Activated T-helper 1 cell treated with anti-CD3 and anti-CD28 coated beads, Interleukin-12 subunit alpha, Interleukin-12 subunit beta, Interleukin-2, Interleukin-4 antibody, amounts not matched to agents 30 ng/mL and 10 ng/mL and 1 ng/mL, durations not matched to agents 14 hours and 24 hours and 36 hours (primary cell): ENCODE measurements at places on chromosomes 5 and 9.

DNA sequence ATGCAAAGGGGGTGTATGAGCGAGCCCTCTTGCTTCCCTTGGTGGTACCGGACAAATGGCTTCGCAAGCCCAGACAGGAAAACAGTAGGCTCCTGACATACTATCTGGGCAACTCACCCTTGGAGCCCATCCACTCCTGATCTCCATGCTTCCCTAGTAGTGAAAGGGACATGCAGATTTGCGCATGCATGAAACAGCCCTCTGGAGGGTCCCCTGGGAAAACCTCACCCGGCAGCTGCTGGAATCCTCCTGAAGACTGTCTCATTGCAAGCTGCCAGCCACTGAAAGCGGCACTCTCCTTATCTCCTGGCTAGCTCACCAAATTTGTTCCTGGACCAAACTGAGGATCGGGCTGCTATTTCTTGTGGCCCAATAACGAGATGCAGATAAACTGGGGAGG lies 10.2 kb downstream of the ZNF169 start:
- no peak for DNase-seq

DNA sequence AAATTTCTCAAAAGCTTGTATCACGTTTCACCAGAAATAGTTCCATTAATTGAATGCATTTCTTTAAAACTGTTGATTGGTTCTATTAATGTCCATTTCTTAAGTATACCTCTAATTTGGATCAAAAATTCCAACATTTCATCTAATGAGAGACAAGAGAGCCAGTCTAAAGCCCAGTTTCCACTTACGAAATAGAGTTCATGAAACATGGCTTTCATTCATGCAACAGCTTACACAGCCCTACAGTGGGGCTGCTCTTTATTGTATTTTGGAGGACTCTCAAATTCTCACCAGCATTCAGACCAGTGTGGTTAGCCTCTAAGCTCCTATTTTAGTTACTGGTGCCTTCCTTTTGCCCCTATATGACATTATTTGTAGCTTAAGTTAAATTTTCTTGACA lies 566.9 kb upstream of the RGMB start:
- no peak for DNase-seq

- DNase-seq, result no peak
Observed at GRCh38 chr9:107375651-107376369, 92.7 kb downstream of the RAD23B start.

DNA sequence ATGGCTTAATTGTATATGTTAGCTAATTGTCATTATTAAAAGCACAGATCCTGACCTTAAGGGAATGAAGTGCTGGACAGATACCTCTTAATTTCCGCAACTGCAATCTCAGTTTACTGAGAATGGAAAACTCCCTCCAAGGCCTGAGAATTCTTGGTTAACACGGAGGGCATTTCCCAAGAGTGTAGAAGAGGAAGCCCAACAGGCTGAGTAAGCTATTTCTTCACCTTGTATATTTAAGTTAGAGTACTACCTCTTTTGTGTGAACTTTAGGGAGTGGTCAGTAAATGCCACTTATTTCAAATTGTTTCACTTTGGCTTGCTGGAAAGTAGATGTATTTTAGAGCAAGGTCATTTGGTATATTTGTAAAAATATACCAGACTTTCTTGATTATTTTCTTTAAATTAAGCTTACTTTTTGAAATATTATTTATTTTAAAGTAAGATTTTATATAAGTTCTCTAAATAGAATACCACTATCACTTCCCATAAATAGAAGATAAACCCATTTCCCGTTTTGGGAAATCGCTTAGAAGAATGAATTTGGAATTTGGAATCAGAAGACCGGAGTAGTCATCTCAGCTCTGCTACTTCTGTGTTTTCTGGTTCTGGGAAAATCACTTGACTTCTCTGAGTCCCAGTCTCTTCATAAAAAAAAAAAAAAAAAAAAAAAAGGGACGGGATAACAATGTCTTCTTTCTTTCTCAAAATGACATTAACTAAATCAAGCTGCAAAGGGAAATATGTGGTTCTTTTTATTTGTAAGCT lies 26.0 kb upstream of the C9orf72 start:
- DNase-seq, result no peak

DNA sequence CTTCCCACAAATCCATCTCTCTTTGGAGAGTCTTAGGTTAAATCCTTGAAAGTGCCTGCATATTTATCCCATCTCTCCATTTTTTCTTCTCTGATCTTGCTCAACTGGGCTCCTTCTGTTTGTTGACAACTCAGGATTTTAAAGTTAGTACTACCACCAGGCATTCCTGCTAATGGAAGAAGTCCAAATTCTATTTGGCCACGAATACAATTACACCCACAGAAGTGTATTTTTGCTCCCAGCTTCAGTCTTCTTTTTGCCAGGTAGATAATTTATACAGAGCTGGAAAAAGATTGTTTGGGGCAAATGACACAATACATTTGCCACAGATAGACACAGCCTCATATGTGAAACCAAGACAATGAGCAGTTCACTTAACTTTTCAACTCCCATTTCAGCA lies 74.8 kb downstream of the CETN3 start:
- no peak for DNase-seq

DNA sequence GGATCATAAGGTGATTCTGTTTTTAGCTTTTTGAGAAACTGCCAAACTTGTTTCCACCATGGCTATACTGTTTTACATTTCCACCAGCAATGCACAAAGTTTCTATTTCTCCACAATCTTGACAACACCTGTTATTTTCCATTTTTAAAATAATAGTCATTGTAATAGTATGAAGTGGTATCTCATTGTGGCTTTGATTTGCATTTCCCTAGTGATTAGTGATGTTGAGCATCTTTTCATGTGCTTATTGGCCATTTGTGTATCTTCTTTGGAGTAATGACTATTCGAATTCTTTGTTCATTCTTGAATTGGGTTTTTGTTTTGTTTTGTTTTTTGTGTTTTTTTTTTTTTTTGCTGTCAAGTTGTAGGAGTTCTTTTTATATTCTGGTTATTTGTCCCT lies 4.9 kb downstream of the GARNL3 start:
- DNase-seq, result no peak

DNA sequence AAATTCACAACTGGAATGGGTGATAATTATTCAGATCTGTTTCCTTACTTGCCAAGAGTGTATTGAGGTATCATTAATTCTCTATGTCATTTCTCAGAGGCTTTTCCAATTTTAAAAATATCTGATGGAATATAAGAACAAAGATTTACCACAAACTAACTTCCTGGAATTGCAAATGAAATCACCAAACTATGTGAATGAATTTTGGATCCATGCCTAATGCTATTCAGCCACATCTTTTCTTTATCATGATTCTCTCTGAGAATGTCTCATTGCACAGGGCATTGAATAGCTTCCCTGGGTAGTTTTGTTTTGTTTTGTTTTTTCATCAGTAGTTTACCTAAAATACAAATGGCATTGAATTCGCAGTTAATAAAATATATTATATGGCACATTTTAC lies 146.9 kb upstream of the FBN2 start:
- no peak for DNase-seq

DNA sequence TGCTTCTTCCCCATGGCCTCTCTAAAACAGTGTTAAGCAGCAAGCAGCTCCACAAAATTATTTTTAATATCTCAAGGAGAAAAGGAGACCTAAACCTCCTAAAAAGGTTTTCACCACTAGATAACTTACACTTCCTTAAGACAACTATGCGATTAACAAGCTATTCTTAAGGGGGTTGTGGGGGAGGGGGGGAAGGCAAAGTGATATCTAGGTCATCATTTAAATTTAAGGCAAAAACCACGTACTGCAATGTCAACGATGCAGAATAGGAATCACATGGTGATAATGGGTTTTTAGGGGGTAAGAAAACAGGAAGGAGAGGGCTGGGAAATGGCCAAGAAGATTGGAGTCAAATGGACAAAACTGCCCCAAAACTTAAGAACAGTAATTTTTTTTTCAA lies 32.6 kb downstream of the CSNK1A1 start:
- no peak for DNase-seq

GRCh38 chr5:133842846-133843611 lies 125.4 kb downstream of the C5orf15 start:
- DNase-seq, result no peak

- DNase-seq, result peak; percentile 72
Observed at GRCh38 chr5:36875790-36876298, 725 bp upstream of the NIPBL start.

- DNase-seq, result no peak
Observed at GRCh38 chr5:53335115-53335514, 145.3 kb upstream of the FST start.

DNA sequence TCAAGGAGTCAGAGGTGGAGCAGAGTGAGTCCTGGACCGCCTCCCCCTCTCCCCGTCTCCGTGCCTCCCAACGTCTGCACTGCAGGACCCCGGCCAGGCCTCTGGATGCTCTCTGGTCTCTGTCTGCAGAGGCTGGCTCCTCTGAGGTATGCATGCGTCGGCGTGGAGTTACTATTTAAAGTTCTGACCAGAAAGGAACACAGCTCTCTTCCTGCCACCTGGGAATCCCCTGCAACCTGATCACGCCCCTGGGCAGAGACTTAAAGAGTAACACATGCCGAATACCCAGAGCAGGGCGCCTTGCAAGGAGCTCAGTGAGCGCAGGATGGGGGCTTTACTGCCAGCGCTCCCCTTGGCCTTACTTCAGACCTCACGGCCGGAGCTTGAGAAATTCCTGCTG lies 16.0 kb downstream of the ANXA6 start:
- peak; percentile 64 for DNase-seq

DNA sequence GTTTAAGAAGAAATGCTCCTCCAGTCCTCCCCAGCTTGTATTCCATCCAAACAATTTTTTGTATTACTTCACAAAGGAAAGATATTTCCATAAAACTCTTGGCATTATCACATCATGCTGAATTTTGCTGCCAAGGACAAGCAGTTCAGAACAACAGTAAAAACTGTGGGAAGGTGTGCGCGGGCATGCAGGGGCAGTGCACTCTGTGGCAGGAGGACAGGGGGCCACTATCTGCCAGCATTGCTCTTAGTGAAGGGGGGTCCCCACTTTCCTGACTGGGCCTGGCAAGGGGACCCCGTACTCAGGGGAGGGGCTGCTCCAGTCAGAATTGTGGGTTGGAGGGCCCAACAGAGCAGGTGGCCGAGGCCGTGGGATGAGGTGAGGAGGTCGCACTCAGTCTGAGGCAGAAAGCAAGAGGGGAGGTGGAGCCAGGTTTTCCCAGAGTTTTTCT lies 32.8 kb downstream of the ANGPTL2 start:
- no peak for DNase-seq

GRCh38 chr5:1960595-1961303 lies 78.0 kb upstream of the IRX4 start:
- DNase-seq, result no peak

DNA sequence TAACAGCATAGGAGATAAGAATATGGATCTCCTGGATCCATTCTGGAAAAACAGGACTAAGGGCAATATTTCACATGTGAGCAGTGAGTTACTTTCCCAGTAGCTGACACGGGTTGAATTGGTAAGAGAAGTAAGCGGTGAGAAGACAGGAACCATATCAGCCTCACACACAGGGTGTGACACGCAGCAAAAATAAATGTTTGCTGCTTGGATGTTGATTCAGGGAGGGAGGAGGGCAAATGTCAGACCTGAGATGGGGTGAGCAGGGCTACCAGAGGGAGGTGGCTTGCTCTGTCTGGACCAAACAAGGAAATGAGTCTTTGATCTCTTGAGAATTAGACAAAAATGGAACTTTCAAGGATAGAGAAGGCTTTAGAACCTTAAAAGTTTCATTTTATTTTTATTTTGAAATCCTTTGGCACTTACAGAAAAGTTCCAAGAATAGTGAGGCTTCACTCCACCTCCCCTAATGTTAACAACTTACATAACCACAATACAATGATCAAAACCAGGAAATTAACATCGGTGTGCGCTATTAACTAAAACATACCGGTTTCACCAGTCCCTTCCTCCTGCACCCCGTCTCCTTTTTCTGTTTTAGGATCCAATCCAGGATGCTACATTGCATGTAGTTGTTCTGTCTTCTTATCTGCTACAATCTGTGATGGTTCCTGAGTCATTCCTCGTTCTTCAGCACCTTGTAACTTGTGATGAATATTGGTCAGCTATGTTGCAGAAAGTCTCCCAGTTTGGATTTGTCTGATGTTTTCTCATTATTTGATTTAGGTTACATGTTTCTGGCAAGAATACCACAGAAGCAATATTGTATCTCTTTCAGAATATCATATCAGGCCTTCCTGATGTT lies 20.5 kb upstream of the ARHGEF28 start:
- DNase-seq, result no peak

- no peak for DNase-seq
Observed at GRCh38 chr9:84283946-84284345, 56.6 kb downstream of the SLC28A3 start.

DNA sequence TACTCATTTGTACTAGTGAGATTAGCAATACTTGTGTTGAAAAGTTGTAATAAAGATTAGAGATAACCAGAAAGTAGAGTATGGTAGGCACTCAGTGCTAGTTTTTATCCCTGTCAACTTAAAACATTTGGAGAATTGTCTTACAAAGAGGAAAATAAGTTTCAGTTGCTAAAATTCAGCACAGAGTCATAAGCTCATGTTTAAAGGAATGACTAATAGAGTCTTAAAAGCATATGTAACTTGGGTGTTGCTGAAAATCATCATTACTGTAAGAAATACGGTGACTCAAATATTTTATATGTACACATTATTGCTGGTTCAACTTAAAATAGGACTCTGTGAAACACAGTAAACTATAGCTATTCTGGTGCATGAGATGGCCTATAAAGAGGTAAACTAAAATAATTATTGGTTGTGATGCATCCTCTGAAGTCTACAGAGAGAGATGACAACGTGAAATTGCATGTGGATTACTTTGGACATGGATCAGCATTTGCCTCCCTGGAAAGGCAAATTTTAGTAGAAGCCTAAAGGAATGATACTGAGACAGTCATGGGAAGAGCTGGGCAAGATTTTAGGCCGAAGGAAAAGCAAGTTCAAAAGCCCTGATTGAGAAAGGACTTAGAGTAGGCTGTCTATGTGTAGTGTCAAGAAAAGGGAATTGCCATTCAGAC lies 34.6 kb downstream of the SGCD start:
- DNase-seq, result no peak

GRCh38 chr5:103021314-103021713 lies 98.6 kb downstream of the GIN1 start:
- DNase-seq, result no peak

GRCh38 chr9:33239921-33240320 lies at the start of gene SPINK4:
SPINK4 (plus strand) TSS chr9:33240167; CDS start chr9:33240209, 42 bp downstream.
- DNase-seq, result no peak

- no peak for DNase-seq
Observed at GRCh38 chr5:66597183-66597757, 1.1 kb downstream of the MAST4 start.

DNA sequence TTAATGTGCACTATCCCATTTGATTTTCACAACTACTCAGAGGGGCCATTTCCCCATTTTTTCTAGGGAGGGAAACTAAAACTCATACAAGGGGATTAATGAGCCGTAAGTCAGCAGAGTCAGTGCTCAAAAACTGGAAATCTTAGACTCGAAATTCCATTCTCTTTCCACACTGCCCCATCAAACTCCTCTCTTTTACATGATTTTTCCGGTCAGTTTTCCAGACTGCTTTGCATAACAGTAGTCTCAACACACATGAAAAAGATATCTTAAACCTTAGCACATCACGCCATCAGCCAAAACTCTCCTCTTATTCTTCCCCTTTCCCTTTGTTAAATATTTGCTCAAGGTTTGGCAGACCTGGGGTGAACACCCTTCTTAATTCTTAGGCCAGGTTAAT lies 332.0 kb downstream of the RFX3 start:
- no peak for DNase-seq
